ENCODE measurements at places on chromosomes 12 and 14.

- no peak for DNase-seq
Observed at GRCh38 chr12:8157484-8158198, 826 bp downstream of the ZNF705A start.

GRCh38 chr12:39440781-39441180, 2.1 kb downstream of the KIF21A start:
- no peak for DNase-seq

- no peak for DNase-seq
Observed at GRCh38 chr14:101239065-101239464, 322.2 kb upstream of the DIO3 start.

- no peak for DNase-seq
Observed at GRCh38 chr12:79591988-79592387, 98.8 kb downstream of the PAWR start.

GRCh38 chr14:21486640-21487087, 9.7 kb downstream of the TOX4 start:
- DNase-seq, result no peak

- no peak for DNase-seq
Observed at GRCh38 chr12:69583203-69583602, 2.1 kb upstream of the CCT2 start.

DNA sequence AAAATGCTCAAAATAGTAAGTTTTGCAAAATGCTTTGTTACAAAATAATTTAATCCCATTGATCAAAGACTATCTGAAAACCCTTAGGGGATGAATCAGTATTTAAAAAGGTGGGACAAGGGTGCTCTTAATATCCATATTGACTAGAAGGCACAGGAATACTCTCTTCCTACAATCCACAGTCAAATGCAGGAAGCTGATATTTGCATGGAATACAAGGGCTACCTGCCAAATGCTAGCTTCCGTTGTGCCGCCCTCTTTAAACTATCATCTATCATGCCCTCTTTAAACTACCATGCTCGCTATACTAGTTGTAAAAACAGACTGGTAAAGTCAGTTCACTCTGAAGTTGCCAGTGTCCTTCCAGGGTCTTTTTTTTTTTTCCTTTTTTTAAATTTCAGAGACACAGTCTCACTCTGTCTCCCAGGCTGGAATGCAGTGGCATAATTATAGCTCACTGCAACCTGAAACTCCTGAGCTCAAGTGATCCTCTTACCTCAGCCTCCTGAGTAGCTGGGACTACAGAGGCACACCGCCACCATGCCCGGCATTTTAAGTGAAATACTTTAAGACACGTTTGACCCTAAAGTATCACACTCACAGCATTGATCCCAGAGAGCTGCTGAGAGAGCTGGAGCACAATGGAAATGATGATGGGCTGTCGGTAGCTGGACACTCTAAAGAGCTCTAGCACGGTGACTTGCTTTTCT, 6.7 kb downstream of the SLC2A3 start:
- no peak for DNase-seq

GRCh38 chr12:108241986-108242703, 97.0 kb downstream of the CMKLR1 start:
- no peak for DNase-seq

DNA sequence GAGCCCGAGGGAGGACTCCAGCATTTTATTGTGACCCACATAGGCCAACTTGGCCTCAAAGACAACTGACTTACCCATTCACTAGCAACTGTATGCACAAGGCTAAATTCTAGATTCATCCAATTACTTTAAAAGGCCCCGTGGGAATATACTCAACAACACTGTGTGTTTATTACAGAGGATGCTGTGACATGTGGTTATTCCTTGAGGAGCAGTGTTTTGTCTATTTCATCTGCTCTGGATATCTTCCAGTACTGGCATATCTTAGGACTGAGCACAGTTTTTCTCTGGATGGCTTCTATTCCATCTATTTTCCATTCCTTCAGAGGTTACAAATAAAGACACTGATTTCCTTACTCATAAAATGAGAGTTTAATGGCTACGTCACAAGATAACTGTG, 87.2 kb upstream of the KRAS start:
- no peak for DNase-seq

- DNase-seq, result no peak
Observed at GRCh38 chr14:52834440-52834842, 43.0 kb upstream of the GNPNAT1 start.

GRCh38 chr12:69732088-69732487, 6.6 kb upstream of the RAB3IP start:
- no peak for DNase-seq

GRCh38 chr12:111160350-111161241, 208.3 kb downstream of the PHETA1 start:
- DNase-seq, result no peak

DNA sequence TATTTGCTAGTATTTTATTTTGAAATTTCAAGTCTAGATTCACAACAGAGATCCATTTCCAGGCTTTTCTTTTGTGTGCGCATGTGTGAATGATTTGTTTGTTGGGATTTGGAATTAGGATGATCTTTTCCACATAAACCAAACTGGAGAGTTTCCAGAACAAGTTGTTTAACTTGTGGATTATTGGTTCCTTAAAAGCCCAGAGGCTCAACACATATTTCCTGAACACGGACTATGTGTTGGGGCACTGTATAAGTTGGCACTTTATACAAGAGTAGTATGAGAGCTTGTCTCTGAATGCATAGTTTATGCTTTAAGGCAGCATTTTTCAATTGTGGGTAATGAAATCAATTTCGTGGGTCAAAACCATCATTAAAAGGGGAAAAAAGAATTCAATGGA, 67.3 kb upstream of the FUT8 start:
- no peak for DNase-seq

DNA sequence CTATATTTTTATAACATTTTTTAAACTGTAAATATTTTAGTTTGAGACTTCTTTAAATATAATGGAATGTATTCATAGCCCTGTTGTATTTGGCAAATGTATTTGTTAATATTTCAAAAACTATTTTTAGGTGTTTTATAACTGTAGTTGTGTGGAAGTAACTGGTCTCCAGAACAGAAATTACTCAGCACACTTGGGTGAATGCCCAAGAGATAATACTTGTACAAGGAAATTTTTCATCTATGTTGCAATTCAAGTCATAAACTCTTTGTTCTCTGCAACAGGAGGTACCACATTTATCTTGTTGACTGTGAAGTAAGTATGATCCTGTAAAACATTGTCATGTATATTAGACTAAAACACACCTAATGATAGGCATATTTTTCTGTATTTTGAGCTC, 72.8 kb downstream of the SLCO1B3 start:
- DNase-seq, result no peak

DNA sequence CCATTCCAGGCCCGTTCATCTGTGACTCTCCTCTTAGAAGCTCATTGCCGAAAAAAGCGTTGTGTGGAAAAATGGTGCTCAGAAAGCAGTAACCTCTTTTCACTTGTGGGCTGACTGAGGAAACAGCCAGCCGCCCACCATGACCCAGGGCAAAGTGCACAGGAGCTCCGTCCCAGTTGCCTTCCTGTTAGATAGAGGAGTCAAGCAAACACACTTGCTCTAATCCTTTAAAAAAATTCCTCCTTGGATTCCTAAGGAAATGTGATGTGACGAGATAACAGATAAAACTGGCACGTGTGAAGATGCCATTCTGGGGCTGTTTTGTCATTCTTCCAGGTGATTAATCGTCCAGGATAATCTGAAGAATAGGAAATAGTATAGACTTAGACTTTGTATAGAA, 396.8 kb upstream of the DDHD1 start:
- DNase-seq, result no peak

- no peak for DNase-seq
Observed at GRCh38 chr12:71439362-71439612, 311 bp upstream of the LGR5 start.

DNA sequence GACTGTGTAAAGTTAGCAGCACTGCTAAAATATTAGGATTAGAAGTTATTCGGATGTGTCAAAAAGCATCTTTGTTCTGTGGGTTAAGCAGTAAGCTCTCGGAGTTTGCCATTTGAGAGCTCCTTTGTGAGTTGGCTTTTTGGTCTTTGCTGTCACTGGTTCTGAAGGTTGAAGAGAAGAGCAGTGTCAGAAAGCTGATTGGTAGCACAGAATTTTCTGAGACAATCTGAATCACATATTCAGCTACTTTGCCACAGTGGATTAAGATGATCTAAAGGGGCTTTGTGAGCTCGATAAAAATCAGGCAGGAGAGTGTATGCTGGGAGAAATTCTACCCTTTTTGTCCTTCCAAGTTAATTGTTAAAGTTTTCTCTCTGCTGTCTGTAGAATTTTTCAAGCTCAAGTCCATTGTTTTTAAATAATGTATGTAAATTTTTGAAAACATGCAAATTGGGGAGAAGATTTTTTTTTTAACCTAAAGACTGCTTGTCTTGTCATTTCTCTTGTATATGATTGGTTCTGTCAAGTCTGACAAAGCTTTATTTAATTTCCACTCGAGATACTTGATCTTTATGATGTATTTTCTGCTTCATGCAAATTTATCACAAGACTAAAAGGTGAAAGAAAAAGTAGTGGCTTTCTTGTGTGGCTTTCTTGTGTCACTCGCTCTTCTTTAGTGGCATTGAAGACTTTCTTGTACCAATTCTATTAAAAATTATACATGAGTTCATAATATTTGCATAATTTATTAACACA, 307.3 kb downstream of the EGLN3 start:
- DNase-seq, result no peak

DNA sequence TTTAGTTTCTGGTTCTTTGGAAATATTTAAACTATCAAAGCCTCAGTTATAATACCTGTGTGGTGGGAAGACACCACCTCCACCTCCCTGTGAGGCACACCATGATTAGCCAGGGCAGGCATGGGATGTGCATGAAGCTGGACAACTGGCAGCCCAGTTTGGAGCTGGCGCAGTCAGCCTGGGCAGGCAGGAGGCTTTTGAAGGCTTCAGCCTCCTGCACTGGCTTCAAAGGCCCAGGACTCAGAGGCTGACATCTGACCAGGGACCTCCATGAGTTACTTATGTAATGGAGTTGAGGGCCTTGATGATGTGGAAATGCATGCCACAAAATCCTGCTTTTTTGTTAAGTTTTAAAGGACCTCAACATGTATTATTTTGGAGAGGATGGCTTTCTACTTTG, 30.3 kb downstream of the C14orf132 start:
- DNase-seq, result no peak

DNA sequence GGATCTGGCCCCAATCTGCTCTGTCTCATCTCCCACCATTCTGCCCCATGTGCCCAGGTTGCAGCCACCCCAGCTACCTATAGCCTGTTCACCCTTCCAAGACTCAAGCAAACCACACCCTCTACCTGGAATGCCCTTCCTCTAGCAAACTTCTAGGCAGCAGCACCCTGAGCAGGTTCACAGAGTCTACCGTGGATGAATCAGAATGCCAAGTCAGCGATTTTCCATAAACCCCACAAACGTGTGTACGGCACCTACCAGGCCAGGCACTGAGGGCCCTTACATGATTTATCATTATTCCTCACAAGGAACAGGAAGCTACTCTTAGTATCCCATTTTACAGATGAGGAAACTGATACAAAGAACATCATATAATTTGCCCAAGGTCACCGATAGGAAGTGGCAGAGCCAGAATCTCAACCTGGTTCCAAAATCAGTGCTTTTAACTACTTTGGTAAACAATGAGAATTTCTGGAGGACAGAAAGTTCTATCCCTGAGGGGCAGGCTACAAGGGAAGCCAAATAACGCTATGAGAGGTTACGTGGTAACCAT, 28.0 kb upstream of the DHRS4 start:
- DNase-seq, result no peak

GRCh38 chr12:111055181-111055880, 135.0 kb upstream of the MYL2 start:
- no peak for DNase-seq

- no peak for DNase-seq
Observed at GRCh38 chr12:131057211-131057721, 103.6 kb downstream of the ADGRD1 start.

DNA sequence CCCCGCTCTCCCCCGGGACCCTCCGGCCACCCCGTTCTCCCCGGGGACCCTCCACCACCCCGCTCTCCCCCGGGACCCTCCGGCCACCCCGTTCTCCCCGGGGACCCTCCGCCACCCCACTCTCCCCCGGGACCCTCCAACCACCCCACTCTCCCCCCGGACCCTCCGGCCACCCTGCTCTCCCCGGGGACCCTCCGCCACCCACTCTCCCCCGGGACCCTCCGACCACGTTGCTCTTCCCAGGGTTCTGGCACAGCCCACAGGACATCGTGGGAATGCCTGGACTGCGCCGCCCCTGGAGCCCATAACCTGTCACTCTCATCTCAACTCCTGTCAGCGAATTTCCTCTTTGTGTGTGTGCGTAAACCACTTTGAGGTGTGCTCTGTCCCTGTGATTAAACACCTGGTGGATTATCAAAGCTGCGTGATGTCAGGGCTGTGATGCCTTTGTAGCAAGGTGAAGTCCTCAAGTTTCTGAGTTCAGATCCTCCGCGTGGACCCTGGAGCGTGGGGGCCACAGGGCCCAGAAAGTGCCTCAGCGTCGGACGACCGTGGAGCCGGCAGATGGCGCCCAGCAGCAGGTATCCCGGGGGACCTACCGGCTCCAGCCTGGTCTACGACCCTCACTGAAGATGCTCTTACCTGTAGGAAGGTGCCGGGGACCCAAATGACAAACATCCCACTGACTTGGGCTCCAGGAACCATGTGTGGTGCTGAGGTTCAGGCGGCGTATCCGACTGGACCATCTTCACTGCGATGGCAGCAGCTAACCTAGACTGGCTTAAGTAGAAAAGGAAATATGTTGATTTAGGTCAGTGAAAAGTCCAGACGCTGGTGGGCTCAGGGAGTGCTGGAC, 63.2 kb upstream of the GALNT9 start:
- DNase-seq, result no peak

- no peak for DNase-seq
Observed at GRCh38 chr12:96948782-96949181, 41.7 kb downstream of the NEDD1 start.

- DNase-seq, result no peak
Observed at GRCh38 chr12:53160673-53161072, 19.8 kb upstream of the ZNF740 start.

DNA sequence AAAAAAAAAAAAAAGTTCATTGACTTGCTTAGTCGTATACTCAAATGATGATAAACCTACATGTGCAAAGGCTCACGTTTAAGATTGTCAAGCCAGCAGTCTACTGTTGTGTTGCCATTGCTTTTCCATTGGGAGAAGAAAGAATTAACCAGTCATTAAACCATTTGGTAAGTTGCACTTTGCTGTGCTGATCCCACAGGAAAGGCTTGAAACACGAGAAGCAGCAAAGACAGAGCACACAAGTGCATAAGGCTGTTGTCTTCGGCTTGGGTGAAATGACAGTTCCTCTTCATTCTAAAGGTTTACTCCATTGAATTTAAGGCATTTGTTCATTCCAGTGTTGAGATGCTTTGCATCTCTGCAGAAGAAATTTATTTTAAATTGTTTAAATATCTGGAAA, 50.1 kb downstream of the ZC3H14 start:
- DNase-seq, result no peak

All from CD4-positive, alpha-beta T cell treated with Interferon gamma for 1 hour (primary cell).